Central memory CD8-positive, alpha-beta T cell (primary cell): ENCODE measurements at places on chromosomes 16 and 17.

DNA sequence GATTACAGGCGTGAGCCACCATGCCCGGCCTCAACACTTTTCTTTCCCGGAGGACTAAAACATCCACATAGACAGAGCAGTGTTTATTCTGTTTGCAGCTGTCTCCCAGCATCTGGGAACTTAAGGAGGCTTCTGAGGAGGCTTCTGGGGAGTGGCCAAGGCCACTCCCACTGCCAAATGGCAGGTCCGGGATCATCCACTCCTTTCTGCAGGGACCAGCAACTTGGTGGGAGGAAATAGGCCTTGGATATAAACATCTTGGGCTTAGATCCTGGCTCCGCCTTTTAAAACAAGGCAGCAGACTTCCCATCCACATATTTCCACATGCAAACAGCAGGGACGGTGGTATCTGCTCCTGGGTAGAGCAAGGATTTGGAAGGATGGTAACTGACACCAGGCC, 14.1 kb upstream of the SPATA32 start:
- no peak for DNase-seq

DNA sequence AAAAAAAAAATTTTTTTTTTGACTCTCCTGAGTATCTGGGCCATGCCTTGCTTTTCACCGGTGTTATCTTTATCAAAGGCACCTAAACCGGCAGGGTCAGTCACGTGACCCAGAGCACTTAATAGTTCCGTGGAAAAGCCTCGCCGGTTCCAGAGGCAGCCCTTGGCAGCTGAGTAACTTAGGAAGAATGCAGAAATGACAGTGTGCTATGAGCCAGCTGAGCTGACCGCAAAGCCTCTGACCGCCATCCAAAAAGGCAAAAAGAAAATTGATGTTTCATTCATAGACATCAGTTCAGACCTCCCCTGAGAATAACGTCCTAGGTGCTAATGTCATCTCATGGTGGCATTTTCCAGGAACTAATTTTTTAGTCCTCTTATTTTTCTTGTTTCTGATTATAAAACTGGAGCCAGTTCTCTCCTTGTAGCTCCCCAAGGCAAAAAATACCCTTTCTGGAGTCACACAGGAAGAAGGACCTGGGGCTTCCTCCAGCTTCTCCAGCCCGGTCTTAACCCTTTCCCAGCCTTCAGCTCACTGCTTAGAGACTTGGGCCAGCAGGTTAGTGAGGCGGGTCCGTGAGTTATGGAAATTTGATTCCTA, 122.6 kb downstream of the SOCS1 start:
- no peak for DNase-seq

DNA sequence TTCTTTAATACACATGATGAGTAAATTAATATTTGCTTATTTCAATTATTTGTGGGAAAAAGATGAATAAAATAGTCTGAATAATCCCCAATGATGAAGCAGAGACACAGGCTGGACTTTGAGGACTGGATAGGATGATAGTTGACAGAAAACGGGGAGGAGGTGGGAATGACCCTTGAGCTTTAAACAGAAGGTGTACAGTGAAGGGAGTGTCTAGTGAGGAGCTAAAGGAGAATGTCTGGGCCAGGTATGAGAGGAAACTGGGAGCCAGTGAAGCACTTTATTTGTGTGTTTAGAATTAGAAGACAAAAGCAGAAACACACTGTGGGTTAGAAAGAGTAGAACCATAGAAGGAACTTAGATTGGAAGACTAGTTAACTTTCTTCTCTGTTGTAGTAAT, 230.4 kb upstream of the CA10 start:
- DNase-seq = no peak

DNA sequence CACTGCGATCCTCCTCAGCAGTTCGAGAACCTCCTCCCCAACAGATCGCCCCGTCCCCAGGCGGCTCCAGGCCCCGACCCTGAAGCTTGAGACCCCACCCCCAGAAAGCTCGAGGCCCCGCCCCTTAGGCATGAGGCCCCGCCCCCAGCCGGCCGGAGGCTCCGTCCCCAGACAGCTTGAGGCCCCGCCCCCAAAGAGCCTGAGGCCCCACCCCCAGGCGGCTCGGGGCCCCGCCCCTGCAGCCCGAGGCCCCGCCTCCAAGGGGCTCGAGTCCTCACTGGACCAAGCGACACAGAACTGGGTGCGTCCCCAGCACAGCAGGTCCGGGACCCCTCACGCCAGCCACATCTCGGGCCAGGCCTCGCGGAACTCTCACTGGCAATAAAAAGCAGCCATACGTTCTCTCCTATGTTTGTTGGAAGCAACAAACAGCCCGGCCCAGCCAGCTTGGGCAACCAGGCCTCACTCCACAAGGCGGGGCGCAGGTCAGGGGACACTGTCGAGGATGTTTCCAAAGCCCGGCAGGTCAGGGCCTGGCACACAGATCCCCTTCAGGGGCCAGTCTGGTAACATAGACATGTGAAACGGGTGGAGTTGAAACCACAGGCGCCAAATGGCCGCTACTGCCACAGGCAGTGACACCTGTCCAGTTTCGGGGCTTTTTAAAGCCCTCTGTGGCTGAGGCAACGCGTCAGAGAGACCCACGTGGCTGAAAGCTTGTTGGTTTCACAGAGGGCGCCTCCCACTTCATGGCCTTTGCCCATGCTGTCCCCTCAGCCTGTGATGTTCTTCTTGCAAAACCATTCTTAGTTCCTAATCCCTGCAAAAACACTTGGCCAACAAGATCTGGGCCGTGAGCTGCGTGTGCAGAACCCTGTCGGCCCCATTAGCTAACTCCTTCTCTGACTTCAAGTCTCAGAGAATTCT, 224.2 kb downstream of the PARN start:
- no peak for DNase-seq

- DNase-seq = no peak
These were observed 14.1 kb upstream of the YWHAE start for GRCh38 chr17:1414001-1414574.

DNA sequence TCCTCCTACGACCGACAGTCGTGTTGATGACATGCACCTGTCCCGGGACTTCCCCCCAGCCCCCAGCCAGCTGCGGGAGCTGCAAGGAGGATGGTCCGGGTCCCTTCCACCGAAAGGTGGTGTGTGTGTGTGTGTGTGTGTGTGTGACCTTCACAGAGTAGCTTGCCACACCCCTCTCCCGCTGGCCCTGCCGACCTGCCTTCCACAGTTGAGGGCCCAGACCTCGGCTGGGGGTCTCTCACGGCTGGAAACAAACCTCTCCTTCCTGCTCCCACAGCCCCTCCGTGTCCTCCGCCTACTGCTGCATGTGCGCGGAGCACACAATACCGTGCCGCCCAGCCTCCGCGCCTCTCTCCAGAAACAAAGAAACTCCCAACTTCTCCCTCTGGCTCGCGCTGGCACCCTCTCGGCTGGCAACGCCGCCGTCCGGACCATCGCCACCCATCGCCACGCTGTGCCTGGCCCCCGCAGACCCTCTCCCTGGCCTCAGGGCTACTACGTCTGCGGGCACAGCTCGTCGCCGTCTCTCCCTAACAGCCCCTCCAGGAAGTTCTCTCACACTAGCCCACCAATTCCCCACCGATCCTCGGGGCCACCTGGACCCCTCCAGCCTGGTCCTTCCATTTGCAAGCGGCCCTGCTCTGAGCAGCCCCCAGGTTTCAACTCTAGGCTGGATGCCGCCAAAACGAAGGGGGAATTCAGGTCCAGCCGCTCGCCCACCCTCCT, 81.2 kb downstream of the TIMM22 start:
- no peak for DNase-seq
